ENCODE measurements at places on chromosomes 1 and 21. TPM values are rescaled to one million over a fixed set of nuclear protein-coding genes. Genes with fewer than 3 reads are reported as not detected.

GRCh38 chr1:11648732-11649158 lies 5.5 kb downstream of the FBXO2 start:
- DNase-seq, result peak; percentile 59

- no peak for DNase-seq
Observed at GRCh38 chr1:235088430-235088829, 40.2 kb downstream of the TOMM20 start.

GRCh38 chr21:45839274-45839673 lies 142.3 kb upstream of the COL6A1 start:
- no peak for DNase-seq

- DNase-seq, result no peak
Observed at GRCh38 chr1:236458996-236459395, 64.8 kb upstream of the LGALS8 start.

DNA sequence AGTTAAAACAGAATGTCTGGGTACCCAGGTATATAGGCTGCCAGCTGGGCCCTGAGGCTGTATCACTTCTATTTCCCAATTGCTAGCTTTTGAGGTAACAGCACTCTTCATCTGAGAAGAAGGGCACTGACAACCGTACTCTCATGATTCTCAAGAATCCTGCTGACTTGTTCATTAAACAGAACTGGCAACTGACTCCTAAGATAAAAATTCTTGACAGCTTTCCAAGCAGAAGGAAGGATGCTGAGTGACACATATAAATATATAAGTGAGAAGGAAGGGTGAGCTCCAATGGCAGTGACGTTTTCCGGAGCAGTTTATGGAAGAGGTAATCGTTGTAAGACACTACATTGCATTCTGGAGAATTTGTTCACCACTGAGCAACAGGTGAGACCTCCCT lies 48.1 kb upstream of the NRIP1 start:
- no peak for DNase-seq

- DNase-seq, result no peak
Observed at GRCh38 chr1:39173119-39173994, 31.1 kb upstream of the MACF1 start.

DNA sequence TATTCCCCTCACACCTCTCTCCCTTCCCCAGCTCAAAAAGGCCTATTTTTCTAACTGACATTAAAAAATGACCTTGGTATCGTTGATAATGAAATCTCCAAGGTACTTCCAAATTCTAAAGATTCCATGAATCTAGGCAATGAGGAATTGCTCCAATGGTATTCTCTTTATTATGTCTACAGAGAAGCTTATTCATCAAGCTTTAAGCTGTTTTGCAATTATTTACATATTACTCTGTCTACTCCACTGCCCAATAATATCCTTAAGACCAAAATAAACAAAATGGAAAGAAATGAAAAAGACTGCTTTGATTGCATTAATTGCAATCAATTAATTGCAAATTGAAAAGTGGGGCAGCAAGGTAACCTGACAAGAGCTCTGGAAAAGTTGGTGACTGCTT lies 7.9 kb downstream of the PLPP3 start:
- no peak for DNase-seq

- DNase-seq, result no peak
Observed at GRCh38 chr1:58968360-58968952, 184.6 kb upstream of the JUN start.

DNA sequence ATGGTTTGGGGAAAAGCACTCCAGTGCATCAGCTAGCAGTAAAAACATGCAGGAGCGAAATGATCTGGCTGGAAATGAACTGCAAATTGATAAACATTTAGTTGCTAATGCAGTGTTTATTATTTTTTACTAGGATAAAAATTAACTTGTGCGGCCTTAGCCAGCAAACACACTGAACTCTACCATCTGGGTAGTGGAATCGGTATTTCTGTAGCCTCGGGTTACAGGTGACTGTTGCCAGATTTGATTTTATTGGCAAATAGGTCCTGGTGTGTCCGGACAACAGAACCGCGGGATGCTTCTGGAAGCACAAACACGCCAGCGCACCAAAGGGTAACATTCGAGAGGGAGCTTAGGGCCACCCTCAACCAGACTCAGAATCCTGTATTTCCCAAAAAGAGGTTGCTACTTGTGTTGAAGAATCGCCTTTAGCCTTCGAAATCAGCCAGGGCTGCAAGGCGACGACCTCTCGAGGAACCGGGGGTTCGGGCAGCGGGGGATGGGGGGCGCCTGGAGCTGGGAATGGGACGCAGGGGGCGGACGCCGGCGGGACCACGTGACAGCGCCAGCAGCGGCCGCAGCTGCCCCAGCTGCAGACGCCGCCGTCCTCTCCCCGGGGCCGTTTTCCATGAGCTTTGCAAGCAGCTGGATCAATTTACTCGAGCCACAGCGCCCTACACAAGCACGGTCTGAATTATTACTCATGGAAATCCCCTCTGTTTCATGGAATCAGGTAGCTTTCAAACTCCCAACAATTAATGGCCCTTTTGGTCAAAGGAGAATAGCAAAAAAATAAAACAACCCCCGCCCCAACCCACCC lies 158.8 kb downstream of the TOMM20 start:
- peak; percentile 70 for DNase-seq

DNA sequence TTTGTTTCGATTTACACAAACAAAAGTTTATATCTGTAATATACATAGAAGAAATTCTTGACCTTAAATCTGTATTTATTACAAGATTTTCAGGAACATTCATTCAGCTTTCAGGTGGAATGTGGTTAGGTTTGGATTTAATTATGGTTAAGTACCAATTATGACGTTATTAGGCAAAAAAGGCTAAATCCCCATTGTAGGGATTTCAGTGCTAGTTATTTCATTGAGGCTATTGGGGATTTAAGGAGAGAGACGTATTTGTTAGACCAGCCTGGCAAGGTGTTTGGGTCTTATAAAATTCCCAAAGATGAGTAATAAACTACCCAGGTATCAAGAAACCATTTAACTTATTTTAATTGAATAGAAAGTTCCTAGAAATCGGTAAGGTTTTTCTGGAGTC lies 26.0 kb downstream of the PRKAA2 start:
- no peak for DNase-seq

- DNase-seq, result peak; percentile 72
Observed at GRCh38 chr1:167984886-167985489, 48.1 kb upstream of the MPC2 start.

- DNase-seq, result no peak
Observed at GRCh38 chr1:112515311-112516009, 6.7 kb downstream of the WNT2B start.

- DNase-seq, result no peak
Observed at GRCh38 chr1:171772312-171772711, 9.1 kb upstream of the METTL13 start.

DNA sequence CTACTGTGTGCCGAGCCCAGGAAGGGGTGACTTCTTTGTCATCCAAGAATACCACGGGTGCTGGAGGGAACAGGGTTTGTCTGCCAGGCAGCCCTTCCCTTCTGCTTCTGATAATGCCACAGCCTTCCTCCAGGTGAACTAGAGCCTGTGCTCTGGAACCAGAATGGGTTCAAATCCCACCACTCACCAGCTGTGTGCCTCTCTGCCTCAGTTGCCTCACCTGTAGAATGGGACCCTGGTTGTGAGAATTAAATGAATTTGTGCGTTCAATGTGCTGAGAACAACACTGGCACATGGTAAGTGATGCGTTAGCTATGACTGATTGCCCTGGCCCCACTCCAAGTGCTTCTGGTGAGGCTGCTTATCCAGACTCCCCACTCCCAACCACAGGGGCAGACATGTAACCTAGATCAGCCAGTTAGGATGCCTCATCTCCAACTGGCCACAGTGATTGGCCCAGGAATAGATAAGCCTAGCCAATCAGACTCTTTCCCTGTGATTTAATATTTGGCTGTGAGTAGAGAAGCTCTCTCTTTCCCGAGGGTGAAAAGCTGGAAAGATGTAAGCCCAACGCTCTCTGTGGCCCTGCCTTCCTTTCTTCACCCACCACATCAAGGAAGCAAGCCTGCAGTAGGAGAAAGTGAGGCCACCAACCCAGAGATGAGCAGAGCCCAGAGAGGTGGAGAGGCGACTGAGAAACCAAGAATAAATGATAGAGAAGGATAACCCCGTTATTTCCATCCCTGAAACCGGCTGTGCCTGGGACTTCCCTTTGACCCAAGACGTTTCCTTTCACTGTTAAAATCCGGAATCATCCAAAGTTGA lies 20.8 kb upstream of the LAPTM5 start:
- peak; percentile 90 for DNase-seq

DNA sequence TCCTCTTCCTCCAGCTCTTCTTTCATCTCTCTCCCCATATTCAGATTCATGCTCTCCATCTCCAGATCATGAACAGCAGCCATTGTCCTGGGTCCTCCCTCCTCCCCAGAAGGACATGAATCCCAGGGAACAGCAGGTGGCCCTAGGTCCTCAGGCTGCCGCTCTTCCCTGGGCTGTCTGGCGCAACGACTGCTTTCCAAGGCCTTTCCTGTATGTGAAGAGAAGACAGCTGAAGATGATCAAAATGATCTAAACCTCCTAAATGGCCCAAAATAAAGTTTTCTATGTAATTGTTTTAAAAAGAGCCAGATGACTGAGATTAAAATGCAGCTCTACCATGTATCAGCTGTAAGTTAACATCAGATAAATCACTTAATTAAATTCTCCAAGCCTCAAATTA lies 22.5 kb downstream of the RHBDL2 start:
- no peak for DNase-seq

DNA sequence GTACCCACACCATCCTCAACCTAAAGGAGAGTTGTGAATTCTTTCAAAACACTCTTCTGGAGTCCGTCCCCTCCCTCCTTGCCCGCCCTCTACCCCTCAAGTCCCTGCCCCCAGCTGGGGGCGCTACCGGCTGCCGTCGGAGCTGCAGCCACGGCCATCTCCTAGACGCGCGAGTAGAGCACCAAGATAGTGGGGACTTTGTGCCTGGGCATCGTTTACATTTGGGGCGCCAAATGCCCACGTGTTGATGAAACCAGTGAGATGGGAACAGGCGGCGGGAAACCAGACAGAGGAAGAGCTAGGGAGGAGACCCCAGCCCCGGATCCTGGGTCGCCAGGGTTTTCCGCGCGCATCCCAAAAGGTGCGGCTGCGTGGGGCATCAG lies 638 bp upstream of the OLIG2 start:
- no peak for DNase-seq

GRCh38 chr1:185291159-185291558 lies 25.9 kb downstream of the IVNS1ABP start:
- no peak for DNase-seq

- no peak for DNase-seq
Observed at GRCh38 chr1:89898150-89898549, 77.3 kb downstream of the LRRC8D start.

DNA sequence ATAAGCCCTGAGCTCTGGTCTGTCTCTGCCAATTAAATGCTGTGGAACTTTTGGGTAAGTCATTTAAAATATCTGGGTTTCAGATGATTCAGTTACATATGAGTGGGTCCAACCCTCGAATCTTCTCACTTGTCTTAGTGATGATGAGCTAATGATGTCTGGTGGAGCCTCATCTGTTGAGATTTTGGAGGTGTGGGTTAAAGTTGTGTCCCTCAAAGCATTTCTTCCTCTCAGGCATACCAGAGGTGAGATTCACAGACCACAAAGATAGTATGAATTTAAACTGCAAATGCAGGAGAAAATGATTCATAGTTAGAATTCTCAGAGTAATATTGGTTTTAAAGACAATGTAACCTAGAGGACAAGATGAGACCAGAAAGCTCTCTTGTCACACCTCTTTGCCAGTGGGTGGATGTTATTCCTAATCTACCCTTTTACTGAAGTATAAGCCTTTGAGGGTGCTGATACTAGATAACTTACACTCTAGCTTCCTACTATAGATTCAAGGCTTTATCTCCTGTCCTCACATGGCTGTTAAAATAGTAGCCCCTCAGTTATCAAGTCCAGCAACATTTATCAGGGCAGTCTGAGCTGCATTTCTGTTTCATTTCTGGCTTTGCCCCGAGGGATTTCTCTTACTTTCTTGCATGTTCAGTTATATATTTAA lies 90.7 kb downstream of the MT1HL1 start:
- DNase-seq, result no peak

GRCh38 chr1:59223198-59223597 lies 73.7 kb upstream of the FGGY start:
- DNase-seq, result no peak

- no peak for DNase-seq
Observed at GRCh38 chr1:41847733-41848132, 71.0 kb downstream of the HIVEP3 start.

GRCh38 chr21:45498646-45499000 lies 43.6 kb downstream of the SLC19A1 start:
- DNase-seq, result no peak

DNA sequence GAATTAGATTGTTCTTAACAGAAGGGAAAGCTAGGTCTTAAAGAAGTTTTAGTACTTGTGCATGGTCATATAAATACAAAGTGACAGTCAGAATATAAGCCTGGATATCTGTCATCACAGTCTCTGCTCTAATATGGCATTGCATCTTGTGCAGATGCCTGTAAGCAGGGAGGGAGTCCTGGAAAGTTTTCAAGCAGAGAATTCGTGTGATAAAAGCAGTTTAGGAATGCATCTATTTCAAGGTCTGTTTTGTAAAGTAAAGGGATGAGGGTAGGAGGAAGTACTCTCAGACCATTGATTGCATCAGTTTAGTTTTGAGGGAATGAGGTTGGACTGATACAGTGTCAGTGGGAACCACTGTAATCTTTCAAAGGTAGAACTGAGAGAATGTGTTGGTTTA lies 30.6 kb downstream of the IARS2 start:
- DNase-seq, result no peak

DNA sequence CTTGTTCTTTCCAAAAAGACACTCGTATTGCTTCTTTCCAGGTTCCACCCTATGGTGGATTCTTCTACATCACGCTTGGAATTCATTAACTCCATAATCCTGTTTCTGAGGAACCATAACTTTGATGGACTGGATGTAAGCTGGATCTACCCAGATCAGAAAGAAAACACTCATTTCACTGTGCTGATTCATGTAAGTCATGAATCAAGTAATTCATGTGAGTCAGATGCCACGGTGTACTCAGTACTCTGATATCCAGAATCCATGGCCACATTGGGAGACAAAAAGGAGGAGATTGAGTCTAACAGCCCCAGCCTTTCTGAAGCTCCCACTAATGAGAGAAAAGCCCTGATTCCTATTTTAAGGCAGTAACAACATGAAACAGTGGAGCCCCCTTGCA lies 7.4 kb downstream of the CHI3L2 start:
- no peak for DNase-seq

- DNase-seq, result no peak
Observed at GRCh38 chr1:164702664-164703063, 143.7 kb downstream of the PBX1 start.

Gene KIF14
- 0.17 TPM for total RNA-seq

Gene F3
- 1.0 TPM for total RNA-seq

Gene TNFAIP8L2
- 8.7 TPM for total RNA-seq

Gene IGSF21
- total RNA-seq, result 1.1 TPM

Gene LCE1E
- not detected for total RNA-seq

Gene MYBPH
- total RNA-seq, result 0.09 TPM

Gene LRRC38
- total RNA-seq, result not detected

Gene TCP10L
- 1.9 TPM for total RNA-seq

Gene RIPK4
- 9.9 TPM for total RNA-seq

Gene FCN3
- total RNA-seq, result 87.3 TPM

Gene B3GALT2
- total RNA-seq, result 1.9 TPM

Gene SYT2
- not detected for total RNA-seq

Measured in liver (tissue), 10 donors.